IMR-90 (cell line): ENCODE measurements at places on chromosomes 1 and 21. TPM values are rescaled to one million over a fixed set of nuclear protein-coding genes. Genes with fewer than 3 reads are reported as not detected.

GRCh38 chr1:60705026-60705425 lies 377.3 kb upstream of the NFIA start:
- H3K27me3 ChIP-seq, result no peaks in the 10 kb centered on the region
- H3K4me3 ChIP-seq, result no peak overlapping the region
- DNase-seq, result no peak
- no peak overlapping the region for H3K27ac ChIP-seq
- H3K4me1 ChIP-seq, result no peaks in the 10 kb centered on the region

GRCh38 chr1:228039986-228040385 lies 33.2 kb downstream of the WNT3A start:
- H3K36me3 ChIP-seq, result no peaks in the 10 kb centered on the region
- H3K27me3 ChIP-seq, result peaks cover 47% of the 10 kb centered on the region
- no peaks in the 10 kb centered on the region for H3K4me1 ChIP-seq
- DNase-seq, result no peak
- no peak overlapping the region for H3K4me3 ChIP-seq

DNA sequence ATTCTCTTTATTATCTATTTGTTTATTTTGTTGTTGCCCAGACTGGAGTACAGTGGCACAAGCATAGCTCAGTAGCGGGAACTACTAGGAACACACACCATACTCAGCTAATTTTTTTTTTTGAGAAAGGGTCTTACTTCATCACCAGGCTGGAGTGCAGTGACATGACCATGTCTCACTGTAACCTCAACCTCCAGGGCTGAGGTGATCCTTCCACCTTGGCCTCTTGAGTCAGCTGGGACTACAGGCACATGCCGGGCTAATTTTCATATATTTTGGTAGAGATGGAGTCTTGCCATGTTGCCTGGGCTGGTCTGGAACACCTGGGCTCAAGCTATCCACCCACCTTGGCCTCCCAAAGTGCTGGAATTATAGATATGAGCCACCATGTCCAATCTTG lies 5.3 kb upstream of the TXNIP start:
- no peak overlapping the region for H3K27ac ChIP-seq
- no peak for DNase-seq

- H3K4me3 ChIP-seq, result peak overlapping the region; percentile 91
- peak overlapping the region; percentile 46 for H3K27ac ChIP-seq
- no peaks in the 10 kb centered on the region for H3K36me3 ChIP-seq
- peaks cover 28% of the 10 kb centered on the region for H3K4me1 ChIP-seq
- no peak for DNase-seq
- no peaks in the 10 kb centered on the region for H3K27me3 ChIP-seq
Measured at GRCh38 chr1:145962157-145963102, 1.9 kb downstream of the ANKRD34A start.

GRCh38 chr1:162972773-162973172 lies 96.4 kb upstream of the RGS4 start:
- H3K36me3 ChIP-seq, result no peaks in the 10 kb centered on the region
- no peak overlapping the region for H3K27ac ChIP-seq
- H3K4me1 ChIP-seq, result peaks cover 9% of the 10 kb centered on the region

- H3K4me3 ChIP-seq, result no peak overlapping the region
- H3K36me3 ChIP-seq, result no peaks in the 10 kb centered on the region
- peaks cover 3% of the 10 kb centered on the region; the same call in 1 of the 2 replicates for H3K4me1 ChIP-seq
- H3K27me3 ChIP-seq, result peaks cover 2% of the 10 kb centered on the region; the same call in 1 of the 2 replicates
Measured at GRCh38 chr1:54582566-54583306, 34.7 kb downstream of the ACOT11 start.

DNA sequence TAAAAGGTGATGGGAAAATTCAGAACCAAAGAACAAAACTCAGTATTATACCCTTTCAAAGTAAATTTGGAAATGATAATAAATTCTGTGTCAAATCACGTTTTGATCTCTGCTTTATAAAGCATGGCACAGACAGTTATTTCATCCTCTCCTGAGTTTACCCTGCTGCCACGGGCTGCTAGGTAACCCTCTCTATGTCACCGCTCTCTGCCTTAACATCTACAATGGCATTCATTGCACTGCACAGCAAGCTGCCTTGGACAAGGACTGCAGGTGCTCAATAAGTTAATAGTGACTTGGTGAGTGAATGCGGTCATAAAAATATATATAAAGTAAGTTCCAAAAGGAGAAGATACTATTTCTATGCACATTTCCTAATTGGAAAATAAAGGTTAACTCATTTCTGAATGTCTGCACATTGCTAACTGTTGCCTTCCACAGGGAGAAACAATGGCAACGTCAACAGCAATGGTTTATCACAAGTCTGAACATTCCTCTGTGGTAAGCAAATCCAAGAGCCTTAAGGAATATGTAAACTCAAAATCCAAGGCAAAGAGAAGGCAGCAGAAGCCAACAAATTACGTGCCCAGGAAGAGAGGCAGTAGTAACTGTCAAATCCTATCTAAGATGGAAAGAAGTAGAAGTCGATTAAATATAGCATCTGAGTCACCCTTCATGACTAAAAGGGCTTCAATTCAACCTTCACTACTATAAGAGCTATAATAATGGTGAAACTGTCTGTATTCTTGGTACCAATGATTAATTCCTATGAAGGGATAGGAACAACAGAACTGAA lies 19.4 kb downstream of the FYB2 start:
- H3K27me3 ChIP-seq, result no peaks in the 10 kb centered on the region; the same call in 1 of the 2 replicates
- no peaks in the 10 kb centered on the region for H3K36me3 ChIP-seq
- H3K4me3 ChIP-seq, result no peak overlapping the region
- peaks cover 11% of the 10 kb centered on the region for H3K4me1 ChIP-seq
- no peak overlapping the region for H3K27ac ChIP-seq

DNA sequence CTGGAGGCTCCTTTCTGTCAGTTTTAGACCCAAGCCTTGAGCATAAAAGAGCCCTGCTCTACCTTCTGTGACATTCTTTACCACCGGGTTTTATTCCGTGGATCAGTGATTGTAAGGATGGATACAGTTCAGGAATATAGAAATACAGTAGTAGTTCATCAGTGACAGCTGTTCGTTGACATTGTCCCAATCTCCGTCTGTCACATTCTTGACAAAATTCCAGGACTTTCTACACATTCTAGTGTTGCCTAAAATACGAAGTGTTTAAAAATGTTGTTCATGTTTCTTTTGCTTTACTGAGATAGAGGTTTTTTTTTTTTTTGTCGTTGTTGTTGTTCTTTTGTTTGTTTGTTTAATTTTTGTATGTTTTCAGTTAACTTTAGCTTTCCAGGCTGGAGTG lies 29.9 kb downstream of the MAP10 start:
- H3K27me3 ChIP-seq, result no peaks in the 10 kb centered on the region
- H3K4me1 ChIP-seq, result no peaks in the 10 kb centered on the region
- no peak overlapping the region for H3K27ac ChIP-seq
- no peak for DNase-seq
- no peaks in the 10 kb centered on the region for H3K36me3 ChIP-seq

GRCh38 chr1:116720364-116721038 lies 33.7 kb upstream of the CD2 start:
- no peak for DNase-seq
- H3K4me1 ChIP-seq, result no peaks in the 10 kb centered on the region
- no peak overlapping the region for H3K27ac ChIP-seq
- H3K27me3 ChIP-seq, result no peaks in the 10 kb centered on the region
- no peak overlapping the region for H3K4me3 ChIP-seq

DNA sequence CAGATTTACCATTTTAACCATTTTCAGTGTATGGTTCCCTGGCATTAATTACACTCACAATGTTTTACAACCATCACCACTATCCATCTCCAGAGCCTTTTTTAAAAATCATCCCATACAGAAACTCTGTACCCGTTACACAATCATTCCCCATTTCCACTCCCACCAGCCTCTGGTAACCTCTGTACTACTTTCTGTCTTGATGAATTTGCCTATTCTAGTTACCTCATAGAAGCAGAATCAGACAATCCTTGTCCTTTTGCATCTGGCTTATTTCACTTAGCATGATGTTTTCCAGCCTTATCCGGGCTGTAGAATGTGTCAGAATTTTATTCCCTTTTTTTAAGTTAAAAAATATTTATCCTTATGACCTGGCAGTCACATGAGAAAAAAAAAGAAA lies 33.0 kb downstream of the PGM1 start:
- DNase-seq, result no peak
- peaks cover 6% of the 10 kb centered on the region for H3K4me1 ChIP-seq
- H3K36me3 ChIP-seq, result peaks cover 8% of the 10 kb centered on the region
- no peak overlapping the region for H3K27ac ChIP-seq
- no peak overlapping the region for H3K4me3 ChIP-seq

GRCh38 chr1:162535501-162535900 lies 26.0 kb upstream of the UAP1 start:
- H3K27ac ChIP-seq, result 0 out of 2 replicates have a peak overlapping the region, but pooled peaks have one; percentile 9
- peaks cover 6% of the 10 kb centered on the region for H3K4me1 ChIP-seq
- peak; percentile 84 for DNase-seq
- no peaks in the 10 kb centered on the region for H3K36me3 ChIP-seq

DNA sequence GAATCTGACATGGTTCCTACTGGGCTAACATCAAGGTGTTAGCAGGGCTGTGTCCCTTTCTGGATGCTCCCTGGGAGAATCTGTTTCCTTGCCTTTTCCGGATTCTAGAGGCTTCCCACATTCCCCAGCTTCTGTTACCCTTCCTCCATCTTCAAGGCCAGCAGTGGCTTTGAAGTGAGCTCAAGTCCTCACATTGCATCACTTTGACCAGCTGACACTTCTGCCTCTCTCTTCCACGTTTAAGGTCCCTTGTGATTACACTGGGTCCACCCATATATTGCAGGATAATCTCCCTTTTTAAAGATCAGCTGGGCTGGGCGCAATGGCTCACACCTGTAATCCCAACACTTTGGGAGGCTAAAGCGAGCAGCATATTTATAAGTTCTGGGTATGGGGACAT lies 33.1 kb downstream of the CNST start:
- peaks cover 2% of the 10 kb centered on the region for H3K36me3 ChIP-seq
- H3K27me3 ChIP-seq, result no peaks in the 10 kb centered on the region
- no peak overlapping the region for H3K4me3 ChIP-seq
- no peak for DNase-seq
- H3K4me1 ChIP-seq, result peaks cover 8% of the 10 kb centered on the region

The SYTL1 gene
- 0.18 and 0.28 TPM in 2 replicates for total RNA-seq

The TXNIP gene
- 60.0 and 77.2 TPM in 2 replicates for total RNA-seq

The FAM76A gene
- 8.6 and 10.0 TPM in 2 replicates for total RNA-seq

The ZYG11B gene
- total RNA-seq, result 46.1 and 55.2 TPM in 2 replicates

The GNAT2 gene
- 0.28 and 0.36 TPM in 2 replicates for total RNA-seq

The PROX1 gene
- under 0.01 and 0.28 TPM in 2 replicates for total RNA-seq

The NR1I3 gene
- not detected in 2 replicates for total RNA-seq

The MASP2 gene
- not detected in 2 replicates for total RNA-seq

The GJA9 gene
- total RNA-seq, result not detected in 2 replicates
